ENCODE measurements at places on chromosomes 16 and 17.

GRCh38 chr17:50190293-50190602 lies 11.2 kb downstream of the COL1A1 start:
- no peak for DNase-seq

- DNase-seq, result no peak
Observed at GRCh38 chr16:26988186-26988585, 78.5 kb upstream of the C16orf82 start.

DNA sequence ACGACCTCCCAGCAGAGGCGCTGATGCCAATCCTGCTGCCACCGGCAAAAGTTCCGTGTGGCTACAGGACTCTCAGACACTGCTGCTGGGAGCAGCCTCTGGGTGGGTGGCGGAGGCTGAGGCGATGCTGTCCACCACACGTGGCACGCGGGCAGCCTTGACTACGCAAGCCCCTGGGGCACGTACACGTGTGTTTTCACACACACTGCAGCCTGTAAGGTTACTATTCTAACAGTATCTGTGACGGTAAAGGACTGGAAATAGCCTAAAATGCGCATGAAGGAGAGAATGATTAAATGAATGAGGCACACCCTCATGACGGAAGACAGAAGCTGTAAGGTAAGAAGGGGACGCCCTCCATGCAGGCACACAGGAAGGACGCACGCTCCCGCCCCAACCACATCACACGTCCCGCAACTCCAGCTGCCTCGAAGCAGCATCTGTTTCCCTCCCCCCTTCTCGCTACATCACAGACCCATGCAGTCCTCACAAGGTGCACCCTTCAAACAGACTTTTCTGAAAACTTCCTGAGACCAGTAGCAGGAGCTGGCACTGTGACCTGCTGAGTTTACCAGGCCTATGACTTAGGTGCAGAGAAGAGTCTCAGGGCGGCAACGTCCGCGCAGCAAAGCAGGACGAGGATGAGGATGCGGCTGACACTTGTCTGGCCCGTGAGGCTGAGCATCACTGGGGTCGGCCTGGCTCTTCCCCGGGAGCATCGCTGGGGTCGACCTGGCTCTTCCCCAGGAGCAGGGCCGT lies 28.7 kb upstream of the FASN start:
- peak; percentile 35 for DNase-seq

DNA sequence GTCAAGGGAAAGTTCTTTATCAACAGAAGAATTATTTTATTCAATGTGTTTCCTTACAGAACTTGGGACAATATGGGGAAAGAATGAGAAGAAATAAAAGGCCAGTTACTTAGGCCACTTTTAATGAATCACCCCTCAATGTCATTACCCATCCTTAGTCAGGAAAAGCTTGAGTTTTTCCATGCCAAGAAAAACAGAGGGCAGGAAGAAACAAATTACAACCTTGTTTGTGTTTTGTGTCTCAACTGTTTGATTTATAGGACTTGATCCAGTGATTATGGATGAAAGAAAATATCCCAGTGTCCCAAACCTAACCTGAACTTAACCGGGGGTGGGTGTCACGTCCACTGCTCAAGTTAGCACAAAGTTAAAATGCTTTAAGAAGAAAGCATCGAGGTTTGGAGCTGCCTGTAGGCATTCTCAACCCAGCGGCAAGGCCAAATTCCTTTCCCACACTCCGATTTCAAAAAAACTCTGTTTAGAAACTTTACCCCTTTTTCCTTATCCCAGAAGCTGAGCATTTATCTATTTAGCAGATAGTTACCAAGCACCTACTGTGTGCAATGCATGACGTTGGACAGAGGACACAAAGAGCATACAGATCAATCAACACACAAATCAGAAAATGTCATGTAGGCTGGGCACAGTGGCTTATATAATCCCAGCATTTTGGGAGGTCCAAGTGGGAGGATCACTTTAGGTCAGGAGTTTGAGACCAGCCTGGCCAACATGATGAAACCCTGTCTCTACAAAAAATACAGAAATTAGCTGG lies 14.0 kb upstream of the CYB5B start:
- no peak for DNase-seq

GRCh38 chr17:9244066-9245052 lies 223.0 kb downstream of the NTN1 start:
- DNase-seq, result no peak

GRCh38 chr16:74990832-74991231 lies 5.9 kb upstream of the WDR59 start:
- DNase-seq, result no peak
